ENCODE measurements at places on chromosomes 2 and 18.

DNA sequence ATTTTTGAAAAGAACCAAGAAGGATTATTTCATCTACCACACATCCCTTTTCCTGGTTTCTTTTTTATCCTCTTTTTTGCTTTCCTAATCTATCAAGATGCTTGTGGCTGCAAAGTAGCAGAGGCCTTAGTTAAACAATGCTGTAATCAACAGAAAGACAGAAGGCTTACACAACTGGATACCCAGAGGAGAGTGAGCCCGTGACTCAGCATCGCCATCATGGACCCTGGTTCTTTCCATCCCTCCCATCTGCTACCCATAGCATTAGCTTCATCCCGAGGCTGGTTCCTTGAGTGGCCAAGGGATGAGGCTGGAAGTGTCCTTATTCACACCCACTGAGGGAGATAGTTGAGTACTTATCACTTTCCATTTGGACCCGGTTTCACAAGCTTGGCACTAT, 7.5 kb upstream of the HAAO start:
- no peak for DNase-seq

GRCh38 chr2:60527762-60528161, 25.7 kb downstream of the BCL11A start:
- no peak for DNase-seq

- DNase-seq: no peak
These were observed 42.8 kb downstream of the TRAPPC12 start for GRCh38 chr2:3422161-3422779.

GRCh38 chr2:105861200-105861599, 116.5 kb downstream of the NCK2 start:
- no peak for DNase-seq

DNA sequence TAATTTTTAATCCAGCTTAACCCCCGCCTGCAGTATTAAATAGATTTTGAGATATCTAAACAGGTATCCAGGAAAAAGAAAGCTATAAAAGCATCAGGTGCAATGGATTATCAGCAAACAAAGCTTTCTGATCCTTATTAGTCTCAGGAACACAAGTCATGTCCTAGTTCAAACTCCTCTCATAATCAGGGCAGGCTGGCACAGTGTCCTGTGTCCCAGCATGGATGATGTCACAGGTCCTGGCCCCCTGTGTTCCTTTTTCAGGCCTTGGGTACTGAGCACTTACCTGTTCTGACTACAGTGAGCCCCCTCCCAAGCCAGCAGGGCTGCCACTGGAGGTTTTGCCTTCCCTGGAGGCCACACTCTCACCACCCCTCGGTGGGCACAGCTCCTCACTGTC, 19.5 kb upstream of the MRO start:
- DNase-seq: no peak

- DNase-seq: no peak
These were observed 413.5 kb downstream of the TXNL1 start for GRCh38 chr18:56224669-56225561.
